ENCODE measurements at places on chromosomes 11 and 22.
A peak's percentile ranks its signal among the peaks of the same experiment; 100 is the strongest.

DNA sequence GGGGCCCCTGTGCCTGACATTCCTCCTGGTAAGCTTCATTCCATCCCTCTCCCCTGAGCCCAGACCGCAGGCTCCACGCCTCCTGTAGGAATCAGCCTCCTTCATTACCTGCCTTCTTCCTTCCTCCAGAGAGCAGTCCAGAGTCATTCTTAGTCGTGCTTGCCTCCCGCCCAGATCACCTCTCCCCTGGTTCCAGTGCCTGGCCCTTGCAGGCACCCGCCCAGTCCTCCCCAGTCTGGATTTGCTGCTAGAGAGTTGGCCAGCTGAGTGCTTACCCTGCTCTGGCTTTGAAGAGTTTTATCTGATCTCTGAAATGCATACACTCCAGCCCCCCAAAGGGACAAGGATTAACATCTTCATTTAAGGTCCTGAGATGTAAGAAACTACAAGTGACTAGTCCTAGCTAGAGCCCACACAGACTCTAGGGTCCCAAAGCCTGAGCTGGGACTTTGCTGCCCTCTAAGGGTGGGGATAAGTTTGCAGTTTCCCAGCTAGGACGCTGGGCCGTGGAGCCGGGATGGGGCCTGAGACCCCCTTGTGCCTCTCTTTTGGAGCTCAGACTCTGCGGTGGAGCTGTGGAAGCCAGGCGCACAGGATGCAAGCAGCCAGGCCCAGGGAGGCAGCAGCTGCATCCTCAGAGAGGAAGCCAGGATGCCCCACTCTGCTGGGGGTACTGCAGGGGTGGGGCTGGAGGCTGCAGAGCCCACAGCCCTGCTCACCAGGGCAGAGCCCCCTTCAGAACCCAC, 1.6 kb downstream of the NR1H3 start:
- DNase-seq, result no peak

DNA sequence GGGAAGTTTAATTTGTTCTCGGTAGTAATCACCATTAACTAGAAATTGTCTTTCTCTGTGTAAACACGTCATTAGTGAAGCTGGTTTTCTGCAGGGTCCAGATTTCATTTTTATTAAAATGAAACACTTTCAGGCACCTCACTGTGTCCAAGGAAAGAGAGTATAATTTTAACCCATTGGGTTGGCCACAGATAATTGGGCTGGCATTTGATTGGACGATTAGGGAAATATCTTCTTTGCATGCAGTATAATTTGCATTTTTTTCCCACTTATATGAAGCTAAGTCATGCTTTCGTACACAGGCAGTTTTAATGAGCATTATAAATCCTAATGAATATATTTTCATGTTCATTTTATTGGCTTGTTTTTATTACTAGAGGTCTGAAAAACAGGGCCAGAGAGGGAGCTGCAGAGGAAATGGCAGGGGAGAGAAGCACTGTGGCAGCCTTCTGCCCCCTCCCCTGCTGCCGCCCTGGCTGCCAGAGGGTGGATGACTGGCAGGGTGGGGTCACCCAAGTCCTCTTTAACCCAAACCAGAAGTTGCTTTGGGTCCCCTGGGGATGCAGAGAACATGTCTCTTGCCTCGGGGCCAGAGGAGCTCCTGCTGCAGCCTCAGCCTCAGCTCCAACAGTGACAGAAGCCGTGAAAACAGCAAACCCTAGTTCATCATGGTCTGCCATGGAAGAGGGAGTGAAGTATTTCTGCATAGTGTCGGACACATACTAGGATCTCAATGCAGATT, 93.9 kb downstream of the PKNOX2 start:
- no peak for DNase-seq

DNA sequence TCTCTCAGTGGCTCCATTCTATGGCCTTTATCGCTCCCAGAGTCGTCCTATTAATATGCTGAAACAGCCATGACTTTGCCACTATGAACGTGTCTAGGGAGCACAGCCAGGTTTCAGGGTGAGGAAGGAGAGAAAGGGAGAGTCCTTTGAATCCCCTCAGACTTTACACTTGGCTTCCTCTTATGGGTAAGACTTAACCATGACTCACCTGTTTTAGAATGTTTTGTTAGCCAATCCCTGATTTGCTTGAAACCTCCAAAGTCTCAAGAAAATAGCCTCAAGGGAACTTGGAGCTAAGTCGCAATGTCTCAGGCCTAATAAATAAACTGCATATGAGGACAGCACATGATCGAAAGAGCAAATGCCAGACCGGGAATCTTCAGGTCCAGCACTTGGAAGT, 131.2 kb upstream of the RCN1 start:
- DNase-seq, result no peak

DNA sequence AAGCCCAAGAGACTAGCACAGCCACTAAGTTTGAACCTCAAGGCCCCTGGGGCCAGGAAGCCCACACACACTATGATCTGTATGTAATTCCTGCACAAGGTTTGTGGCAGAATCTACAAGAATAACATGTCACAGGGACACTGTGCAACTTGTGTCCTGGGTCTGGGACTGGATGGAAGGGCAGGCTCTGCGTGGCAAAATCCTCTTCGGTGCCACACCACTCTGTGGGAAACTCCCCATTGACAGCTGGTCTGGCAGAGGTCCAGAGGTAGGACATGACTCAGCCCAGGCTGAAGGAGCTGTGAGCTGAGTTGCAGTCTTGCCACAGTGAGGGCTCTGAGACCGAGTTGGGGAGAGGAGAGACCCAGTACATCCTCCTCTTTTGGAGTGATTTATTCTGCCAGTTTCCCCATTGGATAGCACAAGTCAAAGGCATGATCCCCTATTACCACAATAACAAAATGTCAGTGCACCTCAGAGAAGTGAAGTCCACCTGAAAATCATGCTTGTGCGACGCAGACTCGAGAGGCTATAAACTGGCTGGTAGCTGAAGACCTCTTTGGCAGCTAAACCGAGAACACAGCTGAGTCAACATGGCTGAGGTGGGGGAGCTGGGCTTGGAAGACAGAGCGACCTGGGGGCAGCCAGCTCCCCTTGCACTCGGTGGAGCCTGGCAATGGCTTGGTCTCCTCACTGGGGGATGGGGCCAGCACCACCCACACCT, 23.3 kb upstream of the SERPIND1 start:
- DNase-seq, result no peak

GRCh38 chr11:61972672-61973475, 5.4 kb upstream of the FTH1 start:
- DNase-seq, result no peak

GRCh38 chr11:114059278-114059983, at the start of gene ZBTB16:
Gene ZBTB16 (plus strand): TSS chr11:114059711. CDS start chr11:114063301, 3,590 bp downstream.
- peak; percentile 28 for DNase-seq

DNA sequence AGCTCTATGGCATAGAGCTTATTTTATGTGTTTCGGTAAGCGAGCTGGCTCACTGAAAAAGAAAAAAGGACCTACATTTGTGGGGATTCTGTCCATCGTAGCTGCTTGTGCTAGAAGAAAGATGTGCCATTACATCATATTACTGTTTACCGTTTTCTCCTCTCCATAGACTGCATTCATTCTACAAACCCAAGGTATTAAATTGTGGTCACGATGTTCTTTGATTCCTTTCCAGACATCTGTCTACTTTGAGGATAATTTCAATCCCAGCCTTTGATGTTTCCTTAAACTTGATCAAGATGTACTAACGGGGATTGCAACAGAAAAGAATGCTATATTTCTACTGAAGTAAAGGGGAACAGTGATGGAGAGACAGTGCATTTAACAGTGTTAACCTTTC, 5.5 kb upstream of the OR52N1 start:
- DNase-seq, result no peak

DNA sequence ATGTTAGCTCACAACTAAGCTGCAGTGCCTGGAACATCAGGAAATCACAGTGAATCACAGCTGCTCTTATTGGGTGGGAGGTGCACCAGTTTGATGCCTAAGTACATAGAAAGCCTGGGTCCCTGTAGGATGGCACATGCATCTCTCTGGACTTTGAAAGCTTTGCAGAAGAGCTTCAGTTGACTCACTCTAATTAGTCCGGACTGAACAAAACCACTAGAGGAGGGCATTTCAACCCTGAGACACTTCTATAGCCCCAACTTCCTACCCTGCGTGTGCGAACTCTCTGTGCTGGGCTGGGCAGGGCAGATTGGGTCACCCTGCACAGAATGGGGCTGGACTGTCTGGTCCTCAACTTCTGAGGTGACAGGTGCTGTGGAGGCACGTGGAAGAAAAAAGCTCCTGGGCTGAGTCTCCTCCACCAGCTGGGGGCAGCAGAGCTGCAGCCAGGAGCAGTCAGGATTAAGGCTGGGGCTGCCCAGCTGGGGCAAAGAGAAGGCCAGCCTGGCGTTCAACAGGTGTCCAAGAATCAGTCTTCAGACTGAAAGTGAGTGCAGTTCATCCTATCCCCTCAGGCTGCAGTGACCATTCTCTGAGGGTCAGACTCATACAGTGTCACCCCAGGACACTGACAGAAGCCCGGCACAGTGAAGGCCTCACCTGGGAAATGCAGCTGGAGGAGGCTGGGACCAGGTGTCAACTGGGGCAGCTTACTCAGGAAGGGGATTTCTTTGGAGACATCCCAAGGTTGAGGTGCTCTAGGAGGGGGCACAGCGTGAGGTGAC, 22.1 kb downstream of the GGTLC2 start:
- no peak for DNase-seq

DNA sequence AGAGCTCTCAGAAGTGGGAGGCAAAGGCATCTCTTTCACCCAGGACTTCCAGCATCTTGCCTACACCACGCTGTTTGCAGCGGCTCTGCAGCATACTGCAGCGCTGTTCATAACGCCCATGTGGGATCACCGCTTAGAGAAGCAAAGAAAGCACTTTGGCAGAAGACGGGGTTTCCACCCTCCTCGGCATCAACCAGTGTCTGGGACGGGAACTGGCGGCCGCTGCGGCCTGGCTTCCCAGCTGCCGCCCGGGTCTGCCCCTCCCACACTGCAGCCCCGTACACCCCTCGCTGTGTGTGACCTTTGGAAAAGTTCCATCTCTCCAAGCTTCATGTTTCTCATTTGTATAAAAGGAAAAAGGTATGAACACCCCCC, 545 bp upstream of the TIRAP start:
- DNase-seq, result no peak

- DNase-seq, result no peak
These were observed 22.5 kb upstream of the MPPED1 start for GRCh38 chr22:43389227-43389836.

DNA sequence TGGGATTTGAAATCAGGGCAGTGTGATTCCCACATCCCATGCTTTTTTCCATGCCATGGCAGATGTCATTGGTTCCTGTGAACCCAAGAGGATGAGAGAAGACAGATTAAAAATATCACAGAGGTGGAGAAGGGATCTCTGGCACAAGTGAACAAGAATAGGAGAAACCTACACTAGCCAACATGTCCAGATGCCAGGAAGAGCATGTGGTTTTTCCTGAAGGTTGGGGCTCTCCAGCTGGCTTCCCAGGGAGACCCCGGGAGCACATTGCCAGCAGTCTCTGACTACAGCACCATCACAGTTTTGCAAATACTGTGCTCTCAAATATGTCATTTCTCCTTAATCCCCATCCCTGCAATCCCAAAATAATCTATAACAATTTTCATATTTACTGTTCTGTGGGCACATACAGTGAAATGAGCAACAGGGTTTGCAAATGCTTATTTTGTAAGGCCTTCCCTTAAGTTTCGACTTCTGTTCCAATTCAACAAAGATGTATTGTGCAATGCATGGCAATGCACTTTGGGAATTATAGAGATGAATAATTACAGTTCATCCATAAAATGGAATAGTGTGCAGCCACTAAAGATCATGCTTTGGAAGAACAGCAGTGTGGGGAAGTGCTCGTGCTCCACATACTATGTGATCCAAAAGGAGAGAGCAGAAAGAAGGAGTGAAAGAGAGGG, 4.8 kb downstream of the ANKK1 start:
- DNase-seq, result no peak

DNA sequence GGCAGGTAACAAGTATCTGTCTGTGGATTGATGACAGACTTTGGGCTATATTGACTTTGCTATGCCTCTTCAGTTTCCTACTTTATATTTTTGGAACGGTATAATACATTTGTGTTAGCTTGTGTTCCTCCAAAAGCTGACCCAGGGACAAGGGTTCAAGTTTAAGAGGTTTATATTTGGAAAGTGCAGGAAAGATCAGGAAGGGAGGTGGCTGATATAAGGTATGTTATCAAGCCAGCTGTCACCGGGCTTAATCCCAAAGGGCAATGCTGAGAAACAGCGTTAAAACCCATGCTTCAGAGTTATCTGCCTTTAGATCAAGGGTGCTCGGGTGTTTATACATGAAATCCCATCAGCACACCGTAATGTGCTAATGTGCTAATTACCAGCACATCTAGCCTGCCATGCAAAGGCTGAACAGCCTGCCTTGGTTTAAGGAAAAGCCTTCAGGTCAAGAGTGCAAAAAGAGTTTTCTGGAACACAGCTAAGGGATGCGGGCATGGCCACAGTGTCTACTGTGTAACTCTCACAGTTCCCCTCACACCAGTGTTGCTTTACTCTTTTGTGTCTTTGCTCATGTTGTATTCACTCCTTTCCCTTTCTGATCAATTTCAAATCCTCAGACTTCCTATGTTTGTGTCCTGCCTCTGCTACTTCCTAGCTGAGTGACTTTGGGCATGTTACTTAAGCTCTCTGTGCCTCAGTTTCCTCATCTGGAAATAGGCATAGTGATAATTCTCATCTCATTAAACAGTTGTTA, 77.5 kb downstream of the BDNF start:
- no peak for DNase-seq

- no peak for DNase-seq
These were observed 23.6 kb upstream of the ETS1 start for GRCh38 chr11:128610721-128611617.

GRCh38 chr11:76723548-76723947, 53.0 kb upstream of the LRRC32 start:
- no peak for DNase-seq

DNA sequence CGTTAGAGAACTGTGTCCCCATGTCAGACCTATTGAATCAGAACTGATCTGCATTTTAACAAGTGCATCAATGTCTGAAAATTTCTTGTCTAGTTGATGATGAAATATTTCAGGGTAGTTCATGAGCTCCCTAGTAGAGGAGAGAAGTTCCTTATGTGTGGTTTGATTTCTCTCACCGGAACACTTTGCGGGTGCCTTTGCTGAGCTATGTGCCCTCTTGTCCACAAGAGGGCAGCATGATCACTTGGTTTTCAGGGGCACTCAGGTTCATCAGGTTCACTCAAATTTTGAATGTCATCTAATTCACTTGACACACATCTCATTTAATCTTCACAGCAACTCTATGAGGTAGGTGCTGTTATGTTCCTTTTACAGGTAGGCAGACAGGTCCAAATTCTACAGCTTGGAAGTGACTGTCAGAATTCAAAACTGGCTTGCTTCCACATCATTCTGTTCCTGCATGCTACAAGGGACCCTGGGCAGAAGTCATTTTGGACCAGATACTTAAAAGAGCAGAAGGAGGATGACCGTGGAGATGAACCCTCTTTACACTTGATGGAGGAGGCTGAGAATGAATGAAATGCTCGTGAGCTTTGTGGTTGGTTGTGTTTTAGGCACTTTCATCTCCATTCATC, 55.6 kb downstream of the P4HA3 start:
- no peak for DNase-seq
